ENCODE measurements at places on chromosomes 6 and 20.

- no peak for DNase-seq
Measured at GRCh38 chr6:132190815-132191175, 210.5 kb downstream of the MOXD1 start.

DNA sequence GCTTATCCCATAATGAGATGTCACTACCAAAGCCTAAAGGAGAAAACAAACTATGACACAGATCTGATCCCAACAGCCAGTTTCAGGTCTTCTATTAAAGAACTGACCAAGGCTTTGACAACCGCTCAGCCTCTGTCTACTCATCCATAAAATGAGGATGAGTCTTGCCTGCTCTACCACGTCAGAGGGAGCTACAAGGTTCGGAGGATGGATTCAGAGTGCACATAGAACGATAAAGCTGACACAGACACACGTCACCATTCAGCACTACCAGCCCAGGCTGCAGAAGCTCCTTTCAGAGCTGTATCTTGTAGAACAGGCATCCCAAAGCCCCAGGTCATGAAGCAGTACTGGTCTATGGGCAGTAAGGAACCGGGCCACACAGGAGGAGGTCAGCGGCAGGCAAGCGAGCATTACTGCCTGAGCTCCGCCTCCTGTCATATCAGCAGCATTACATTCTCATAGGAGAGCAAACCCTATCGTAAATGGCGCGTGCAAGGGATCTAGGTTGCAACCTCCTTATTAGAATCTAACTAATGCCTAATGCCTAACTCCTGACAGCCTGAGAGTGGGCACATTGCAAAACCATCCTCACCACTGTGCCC is 25.1 kb downstream of the KIF16B start:
- DNase-seq, result no peak

DNA sequence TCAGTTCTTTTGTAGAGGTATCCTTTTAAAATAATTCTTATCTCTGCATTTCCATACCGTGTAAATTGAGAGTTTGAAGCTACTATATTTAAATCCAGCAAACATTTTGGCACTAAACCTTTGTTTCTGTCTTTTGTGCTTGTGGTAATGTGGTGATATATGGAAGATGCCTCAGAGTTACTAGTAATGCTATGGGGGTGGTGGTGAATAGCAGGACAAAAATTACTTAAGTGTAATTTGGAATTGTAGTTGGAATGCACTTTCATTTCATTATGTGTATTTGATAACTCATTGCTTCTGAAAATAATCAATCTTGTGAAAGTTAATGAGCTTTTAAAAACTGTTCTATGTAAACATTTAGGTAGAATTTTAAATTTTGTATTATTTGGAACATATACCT is 404.5 kb downstream of the PHF3 start:
- no peak for DNase-seq

DNA sequence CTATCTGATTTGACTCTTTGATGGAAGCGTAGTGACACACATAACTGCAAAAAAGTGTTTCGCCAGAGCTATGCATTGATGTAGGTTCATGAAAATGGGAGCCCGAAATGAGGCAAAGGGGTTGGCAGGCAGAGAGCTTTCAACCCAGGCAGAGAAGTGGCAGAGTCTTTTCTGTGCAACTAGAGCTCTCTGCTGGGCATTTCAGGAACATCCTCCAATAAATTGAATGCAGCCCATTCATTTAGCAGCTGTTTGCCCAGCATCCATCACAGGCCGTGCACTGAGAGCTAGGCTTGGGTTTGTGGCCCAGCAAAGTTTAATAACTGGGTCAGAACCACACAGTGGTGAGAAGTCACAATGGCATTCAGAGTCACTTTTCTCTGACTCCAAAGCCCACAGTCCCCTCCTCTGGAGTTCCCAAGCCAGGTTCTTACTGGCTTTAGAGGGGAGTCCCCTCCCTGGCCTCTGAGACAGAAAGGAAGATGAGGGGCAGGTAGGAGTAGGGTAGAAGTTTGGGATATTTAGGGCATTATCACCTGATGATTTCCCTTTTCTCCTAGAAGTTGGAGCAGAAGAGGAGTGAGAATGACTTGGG is 31.8 kb upstream of the ELMO2 start:
- peak; percentile 7 for DNase-seq

DNA sequence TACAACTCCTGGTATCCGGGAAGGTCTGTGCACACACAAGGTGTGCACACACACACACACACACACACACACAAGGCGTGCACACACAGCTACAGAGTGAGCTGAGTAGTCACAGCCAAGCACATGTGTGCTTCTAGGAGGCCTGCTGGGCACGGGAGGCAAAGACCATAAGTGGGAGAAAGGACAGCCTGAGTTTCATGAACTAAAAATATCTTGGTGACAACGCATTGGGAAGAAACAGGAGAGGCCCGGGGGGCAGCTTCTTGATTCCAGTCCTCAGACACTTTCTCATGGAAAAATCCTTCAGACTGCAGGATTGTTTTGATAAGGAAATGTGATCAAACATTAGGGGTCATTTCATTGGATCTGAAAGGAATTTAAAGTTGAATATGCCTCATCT is 2.6 kb downstream of the TRAF3IP2 start:
- DNase-seq, result no peak

DNA sequence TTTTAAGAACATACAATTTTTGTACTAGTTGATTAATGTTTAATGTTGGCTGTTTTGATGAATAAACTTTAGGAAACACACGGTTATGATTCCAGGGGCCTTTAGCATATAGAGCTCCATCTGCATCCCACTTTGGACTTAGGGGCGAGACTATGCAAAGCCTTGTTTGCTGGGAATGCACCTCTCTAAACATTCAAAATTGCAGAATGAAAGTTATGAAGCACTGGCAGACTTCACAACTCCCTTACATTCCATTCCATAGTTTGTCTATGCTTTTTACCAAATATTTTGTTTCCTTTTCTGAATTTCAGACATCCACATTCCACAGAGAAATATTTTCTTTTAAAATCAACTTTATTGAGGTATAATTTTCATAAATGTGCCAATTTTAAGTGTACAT is 10.3 kb upstream of the TCP11 start:
- no peak for DNase-seq
